ENCODE measurements at places on chromosomes 4 and X.

DNA sequence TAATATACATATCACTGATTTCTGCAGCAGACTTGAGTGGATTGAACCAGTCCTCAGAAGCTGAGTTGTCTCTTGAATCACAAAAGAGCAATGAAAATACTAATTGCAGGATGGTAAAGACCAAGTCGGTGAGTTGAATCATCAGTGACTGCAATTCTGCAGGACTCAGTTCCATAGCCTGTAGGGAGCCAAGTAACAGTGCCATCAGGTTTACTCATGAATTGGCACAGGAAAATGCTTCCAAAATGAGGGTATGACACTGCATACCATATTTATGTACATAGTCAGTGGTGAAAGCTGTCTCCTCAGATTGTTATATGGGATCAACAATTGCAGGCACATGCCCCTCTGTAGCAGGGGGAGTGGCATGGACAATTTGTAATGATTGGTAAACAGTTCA lies 192.8 kb downstream of the CCNG2 start:
- no peak for DNase-seq

GRCh38 chrX:118565853-118566252 lies 70.2 kb downstream of the DOCK11 start:
- DNase-seq, result no peak

GRCh38 chr4:49044270-49044669 lies 58.2 kb downstream of the CWH43 start:
- DNase-seq, result no peak

- no peak for DNase-seq
Measured at GRCh38 chr4:88958080-88958479, 98.9 kb downstream of the FAM13A start.

DNA sequence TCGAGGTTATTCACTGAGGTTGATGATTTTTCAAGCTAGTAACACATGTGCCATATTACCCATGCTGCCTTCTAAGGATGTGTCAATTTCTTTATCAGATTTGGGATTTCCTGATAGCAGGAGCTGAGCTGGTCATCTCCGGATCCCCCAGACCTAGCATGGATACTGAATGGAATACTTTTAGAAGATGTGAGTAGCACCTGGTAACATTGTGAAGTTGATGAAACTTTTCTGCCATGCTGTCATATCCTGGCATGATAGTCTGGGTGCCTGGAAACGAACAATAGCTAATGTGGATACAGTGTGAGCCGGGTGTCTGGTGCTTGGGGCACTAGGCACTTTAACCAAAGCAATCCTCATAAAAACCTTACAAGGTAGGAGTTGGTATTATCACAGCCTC lies 11.0 kb upstream of the CYTL1 start:
- DNase-seq, result no peak

DNA sequence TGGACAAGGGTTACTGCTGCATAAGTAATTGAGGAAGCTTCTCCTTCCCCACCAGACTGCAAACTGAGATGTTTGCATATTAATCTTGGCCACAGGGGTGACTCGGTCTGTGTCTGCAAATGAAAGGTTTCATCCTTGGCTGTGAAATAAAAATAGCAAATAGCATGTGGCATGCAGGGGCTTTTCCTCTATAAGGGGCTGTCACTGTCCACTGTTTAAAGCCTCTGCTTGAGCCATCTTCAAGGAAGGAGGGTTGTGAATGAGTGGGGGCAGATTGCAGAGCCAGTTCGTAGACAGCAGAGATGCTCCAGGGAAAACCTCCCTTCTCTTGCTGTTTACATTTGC lies 33.3 kb downstream of the TMSB4X start:
- DNase-seq, result no peak

- DNase-seq, result no peak
Measured at GRCh38 chr4:83906561-83906960, 370.7 kb downstream of the GPAT3 start.

GRCh38 chrX:154873329-154873728 lies 12.8 kb upstream of the F8A1 start:
- no peak for DNase-seq

DNA sequence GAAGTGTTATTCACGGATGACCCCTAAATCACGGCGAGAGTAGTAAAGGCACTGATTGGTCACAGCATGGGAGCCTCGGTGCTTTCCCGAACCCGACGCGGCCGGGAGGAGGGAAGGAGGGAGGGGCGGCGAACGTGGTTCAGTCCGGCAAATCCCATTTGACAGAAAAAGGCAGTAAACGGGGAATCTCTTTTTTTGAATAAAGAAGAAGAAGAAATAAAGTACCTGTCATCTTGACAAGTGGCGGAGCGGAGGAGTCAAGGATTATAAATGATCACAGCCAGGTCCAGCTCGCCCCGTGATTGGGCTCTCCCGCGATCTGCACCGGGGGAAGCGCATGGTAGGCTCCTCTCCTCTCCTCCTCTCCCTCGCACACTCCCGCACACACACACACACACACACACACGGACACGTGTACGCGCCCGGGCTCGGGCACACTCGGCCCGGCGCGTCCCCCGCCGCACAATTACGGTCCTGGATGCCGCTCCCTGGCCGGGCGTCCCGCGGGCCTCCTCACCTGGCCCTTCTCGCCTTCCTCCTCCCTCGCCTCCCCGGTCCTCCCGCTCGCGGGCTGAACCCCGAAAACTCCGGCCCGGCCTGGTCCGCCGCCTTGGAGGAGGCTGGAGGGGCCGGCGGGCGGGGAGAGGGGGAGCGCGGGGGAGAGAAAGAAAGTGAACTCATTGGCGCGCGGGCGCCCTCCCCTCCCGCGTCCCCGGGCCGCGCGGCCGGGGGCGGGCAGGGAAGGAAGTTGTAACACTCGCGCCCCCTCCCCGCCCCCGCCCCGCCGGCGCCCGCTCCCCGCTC lies 99.2 kb upstream of the TENM3 start:
- no peak for DNase-seq

GRCh38 chrX:15430076-15430475 lies 45.9 kb upstream of the VEGFD start:
- no peak for DNase-seq

DNA sequence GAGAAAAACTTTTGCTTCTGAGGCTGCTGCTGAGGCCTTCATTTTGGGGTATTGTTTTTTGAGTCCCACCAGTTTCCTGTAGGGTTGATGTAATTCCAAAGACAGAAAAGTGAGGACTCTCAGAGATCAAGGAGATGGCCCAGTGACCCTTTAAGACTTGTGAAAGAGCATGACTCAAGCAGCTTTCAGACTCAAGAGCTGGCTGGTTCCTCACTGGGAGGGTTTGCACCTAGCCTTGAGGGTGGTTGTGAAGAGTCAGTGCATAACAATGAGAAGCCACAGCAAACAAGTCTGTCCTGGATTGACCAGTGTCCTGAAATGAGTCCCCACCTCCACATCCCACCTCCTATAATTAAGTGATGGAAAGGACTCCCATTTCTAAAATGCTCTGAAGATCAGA lies 89.2 kb downstream of the NHS start:
- DNase-seq, result no peak

Data from T-helper 9 cell (primary cell).